ENCODE measurements at places on chromosomes 3 and 15.

DNA sequence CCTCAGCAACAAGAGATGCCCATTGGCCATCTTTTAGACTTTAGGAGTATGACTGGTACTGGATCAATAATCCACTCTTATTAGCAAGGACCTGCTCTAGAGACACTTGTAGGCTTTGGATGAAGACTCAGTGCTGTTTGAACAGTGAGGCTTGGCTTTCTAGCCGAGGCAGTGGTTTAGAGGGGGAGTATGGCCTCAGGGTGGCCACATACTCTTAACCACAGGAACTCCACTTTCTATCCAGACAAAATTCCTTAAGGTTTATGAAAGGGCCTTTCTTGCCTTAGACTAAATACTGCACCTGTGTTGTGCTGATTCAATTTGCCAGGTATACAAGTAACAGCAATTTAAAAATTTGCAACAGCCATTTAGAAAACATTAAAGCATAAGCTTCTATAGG, 1046.3 kb downstream of the DIPK2A start:
- no peak for DNase-seq

DNA sequence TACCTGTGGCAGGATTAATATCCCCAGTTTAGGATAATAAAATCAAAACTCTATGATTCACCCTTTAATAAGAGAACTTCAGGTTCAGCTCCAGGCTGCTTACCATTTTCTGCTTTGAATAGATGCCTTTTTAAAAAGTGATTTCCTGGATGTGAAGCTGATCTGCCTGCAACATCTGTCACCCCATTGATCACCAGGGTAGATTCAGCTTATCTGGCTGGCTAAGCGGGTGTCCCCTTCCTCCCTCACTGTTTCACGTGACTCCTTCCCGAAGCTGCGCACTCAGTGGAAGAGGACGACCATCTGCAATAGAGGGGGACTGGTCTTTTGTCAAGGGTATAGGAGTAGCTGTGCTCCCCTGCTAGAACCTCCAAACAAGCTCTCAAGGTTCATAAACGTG, 128.1 kb downstream of the IL1RAP start:
- no peak for DNase-seq

DNA sequence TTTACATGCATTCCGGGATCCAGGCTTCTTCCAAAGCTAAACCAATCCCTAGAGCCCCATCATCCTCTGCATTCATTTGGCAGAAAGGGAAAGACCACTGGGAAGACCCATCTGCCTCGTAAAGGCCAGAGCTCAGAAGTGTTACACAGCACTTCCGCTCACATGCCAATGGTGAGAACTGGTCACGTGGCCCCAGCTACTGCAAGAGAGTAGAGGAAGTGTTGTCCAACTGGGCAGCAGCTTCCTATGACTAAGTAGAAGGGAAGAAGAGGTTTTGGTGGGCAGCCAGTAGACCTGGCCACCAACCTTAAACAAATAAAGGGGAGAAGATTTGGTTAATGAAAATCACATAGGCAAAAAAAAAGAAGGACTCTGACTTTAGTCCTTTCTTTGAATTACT, 74.4 kb upstream of the PPP2R3A start:
- no peak for DNase-seq

- DNase-seq, result no peak
Observed at GRCh38 chr15:39921274-39921638, 1.2 kb upstream of the GPR176 start.

DNA sequence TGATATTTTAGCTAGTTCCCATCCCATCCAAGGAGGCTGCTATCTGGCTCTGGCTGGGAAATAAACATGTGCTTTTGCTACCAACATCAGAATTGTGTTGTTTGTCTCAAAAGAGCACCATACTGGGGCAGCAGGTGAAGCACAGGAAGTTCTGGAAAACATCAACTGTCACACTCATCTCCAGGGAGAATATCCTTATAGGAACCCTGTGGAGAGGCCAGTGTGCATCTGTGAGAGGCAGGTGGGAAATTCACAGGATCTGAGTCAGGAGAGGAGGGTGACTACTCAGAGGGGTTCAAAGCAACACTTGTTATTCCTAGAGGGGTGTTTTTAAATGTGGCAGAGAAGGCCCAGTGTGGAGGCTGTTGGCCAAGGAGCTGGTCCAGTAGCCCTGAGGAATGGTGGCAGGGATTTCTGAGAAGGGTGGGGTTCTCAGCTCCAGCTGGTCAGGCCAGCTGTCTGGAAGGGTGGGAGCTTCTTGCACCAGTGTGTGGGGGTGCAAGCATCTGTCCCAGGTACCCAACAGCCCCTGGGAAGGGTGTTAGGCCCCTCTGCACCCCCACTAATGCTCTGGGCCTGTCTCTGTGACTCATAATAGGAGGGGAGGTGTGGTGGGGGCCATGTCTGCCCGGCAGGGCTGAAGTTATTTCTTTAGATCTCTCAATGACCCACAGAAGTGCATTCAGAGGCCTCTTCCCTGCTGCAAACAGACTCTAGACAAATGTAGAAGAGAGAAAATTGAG, 28.7 kb downstream of the RPSA start:
- DNase-seq, result no peak

GRCh38 chr3:175102161-175102560, 243.0 kb downstream of the NAALADL2 start:
- no peak for DNase-seq

DNA sequence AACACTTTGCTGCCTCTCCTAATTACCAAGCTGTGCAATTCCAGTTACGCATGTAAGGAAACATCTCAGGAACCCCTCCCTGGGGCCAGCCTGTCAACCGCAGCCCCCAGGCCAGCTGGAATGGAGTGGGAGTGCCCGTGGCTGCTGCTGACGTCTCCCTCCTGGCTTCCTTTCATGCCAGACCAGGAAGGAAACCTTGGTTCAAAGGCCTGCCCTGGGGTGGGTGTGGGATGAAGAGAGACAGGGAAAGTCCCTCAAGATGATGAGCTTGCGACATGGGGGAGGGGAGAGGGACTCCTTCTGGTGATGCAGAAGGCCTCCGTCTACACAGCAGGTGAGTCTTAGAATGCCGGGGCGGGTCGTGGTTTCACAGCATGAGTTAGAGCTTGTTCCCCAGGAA, 11.4 kb upstream of the CYP11A1 start:
- no peak for DNase-seq

- DNase-seq, result no peak
Observed at GRCh38 chr3:156373654-156374053, 181.3 kb downstream of the SSR3 start.

GRCh38 chr3:137106612-137107240, 148.9 kb downstream of the IL20RB start:
- DNase-seq, result no peak

GRCh38 chr3:435161-435560, 238.6 kb downstream of the CHL1 start:
- no peak for DNase-seq

DNA sequence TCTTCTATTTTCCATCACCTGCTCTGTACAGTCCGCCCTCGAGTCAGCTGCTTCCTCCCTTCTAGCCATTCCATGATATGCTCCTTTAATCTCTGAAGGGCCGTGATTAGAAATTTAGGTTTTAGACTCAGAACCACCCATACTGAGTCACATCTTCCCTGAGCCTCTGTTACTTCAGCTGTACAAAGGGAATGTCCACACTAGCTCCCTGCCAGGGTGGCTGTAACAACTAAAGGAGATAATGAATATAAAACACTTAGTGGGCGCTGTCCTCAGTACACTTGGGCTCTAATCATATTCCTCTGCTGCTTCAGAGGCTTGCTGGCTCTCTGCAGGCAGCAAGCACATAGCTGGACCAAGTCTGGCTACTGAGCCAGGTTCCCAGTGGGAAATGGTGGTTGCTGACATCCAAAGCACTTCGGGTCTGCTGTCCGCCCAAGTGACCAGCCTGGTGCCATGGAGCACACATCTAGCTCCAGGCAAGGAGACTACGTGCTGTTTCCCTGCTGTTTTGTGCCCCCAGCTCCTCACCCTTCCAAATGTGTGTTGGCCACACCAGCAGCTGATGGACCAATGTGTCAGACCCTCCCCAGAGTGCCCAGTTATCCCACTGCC, 901 bp upstream of the CHST14 start:
- no peak for DNase-seq

DNA sequence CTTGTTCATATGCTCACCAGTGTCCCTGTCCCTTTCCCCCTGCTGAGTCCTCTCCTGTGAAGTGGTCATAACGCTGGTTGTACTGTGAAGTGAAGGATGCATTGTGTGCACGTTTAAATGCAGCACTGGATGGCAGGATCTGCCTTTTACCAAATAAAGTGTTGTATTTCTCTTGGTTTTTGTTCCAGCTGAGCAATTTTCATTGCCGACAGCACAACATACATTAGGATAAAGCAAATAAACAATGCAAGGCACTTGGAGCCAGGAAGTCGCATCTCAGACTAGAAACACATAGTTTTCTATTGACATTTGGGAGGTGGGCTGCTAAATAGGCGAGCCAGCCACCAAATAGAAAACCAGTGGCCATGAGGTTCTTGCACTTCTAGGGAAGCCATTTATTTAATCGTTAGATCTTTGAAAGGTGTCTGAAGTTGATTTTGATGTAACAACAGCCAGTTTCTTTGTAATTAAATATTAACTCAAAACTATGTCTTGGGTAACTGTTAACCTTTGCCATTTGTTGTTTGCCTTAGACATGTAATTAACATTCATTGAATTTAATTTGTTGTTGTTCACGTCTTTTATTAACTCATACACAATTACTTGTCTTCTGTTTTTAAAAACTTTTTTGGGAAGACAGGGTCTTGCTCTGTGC, 185.3 kb downstream of the FNDC3B start:
- no peak for DNase-seq

DNA sequence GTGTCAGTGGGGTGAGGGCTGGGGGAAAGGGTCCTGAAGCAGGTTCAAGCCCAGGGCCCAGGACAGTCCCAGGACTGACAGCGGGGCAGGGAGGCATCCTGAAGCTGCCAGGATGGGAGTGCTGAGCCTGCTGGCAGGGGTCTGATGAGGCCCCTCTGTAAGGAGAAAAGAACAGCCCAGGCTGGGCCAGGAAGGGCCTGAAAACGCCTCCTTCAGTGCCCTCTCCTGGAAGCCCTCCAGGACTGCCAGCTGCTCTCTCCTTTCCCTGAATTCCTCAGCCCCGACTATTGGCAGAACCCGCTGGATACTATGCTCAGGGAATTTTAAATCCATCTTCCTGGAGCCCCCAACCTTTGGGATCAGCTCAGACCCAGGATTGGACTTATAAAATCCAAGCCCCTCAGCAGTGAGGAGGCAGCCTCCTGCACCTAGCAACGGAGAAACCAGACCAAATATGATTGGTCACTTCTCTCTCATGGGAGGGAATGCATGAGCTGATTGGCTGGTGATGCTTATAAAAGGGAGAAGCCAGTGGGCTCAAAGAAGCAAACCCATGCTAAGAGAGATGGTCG, 203.5 kb upstream of the LINGO1 start:
- DNase-seq, result no peak

DNA sequence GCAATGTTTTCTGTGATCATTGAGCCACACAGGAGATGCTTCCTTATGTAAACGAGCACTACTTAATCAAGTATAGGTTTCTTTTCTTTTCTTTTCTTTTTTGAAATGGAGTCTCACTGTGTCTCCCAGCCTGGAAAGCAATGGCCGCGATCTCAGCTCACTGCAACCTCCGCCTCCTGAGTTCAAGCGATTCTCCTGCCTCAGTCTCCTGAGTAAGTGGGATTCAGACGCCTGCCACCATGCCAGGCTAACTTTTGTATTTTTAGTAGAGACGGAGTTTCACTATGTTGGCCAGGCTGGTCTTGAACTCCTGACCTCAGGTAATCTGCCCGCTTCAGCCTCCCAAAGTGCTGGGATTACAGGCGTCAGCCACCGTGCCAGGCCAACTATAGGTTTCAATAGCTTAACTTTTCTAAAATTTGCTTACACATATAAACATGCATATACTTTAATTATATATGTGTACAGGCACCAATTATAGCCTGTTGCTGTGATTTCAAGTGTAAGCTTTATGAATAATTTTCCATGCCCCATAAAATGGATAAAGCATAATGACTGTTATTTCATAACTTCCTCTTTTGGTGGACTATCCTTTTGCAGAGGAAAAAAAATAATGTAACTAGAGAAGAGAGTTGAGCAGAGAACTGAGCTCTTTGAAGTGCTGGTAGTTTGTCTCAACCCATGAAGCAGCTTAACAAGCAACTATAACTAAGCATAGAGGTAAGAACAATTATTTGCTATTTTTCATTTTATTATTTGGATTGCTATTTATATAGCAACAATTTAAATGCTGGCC, 24.8 kb upstream of the MBNL1 start:
- DNase-seq, result no peak

DNA sequence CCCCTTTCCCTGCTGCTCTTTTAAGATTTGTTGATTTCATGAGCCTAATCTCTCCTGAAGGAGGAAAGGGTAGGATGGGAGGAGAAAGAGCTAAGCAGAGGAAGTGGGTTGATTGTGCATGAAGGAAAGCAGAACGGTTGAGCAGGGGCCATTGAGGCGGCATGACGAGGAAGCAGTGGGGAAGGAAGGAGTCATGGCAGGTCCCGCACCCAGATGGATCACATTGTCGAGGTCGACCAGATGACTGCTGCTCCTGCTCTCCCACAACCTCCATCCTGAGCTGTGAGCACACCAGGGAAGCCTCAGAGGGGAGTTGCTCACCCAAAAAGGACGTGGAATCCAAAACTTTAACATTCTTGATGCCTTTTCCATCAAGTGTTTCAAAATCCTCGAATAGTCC, 42.8 kb downstream of the ABTB1 start:
- no peak for DNase-seq

- no peak for DNase-seq
Observed at GRCh38 chr3:105676621-105677300, 192.1 kb downstream of the CBLB start.

DNA sequence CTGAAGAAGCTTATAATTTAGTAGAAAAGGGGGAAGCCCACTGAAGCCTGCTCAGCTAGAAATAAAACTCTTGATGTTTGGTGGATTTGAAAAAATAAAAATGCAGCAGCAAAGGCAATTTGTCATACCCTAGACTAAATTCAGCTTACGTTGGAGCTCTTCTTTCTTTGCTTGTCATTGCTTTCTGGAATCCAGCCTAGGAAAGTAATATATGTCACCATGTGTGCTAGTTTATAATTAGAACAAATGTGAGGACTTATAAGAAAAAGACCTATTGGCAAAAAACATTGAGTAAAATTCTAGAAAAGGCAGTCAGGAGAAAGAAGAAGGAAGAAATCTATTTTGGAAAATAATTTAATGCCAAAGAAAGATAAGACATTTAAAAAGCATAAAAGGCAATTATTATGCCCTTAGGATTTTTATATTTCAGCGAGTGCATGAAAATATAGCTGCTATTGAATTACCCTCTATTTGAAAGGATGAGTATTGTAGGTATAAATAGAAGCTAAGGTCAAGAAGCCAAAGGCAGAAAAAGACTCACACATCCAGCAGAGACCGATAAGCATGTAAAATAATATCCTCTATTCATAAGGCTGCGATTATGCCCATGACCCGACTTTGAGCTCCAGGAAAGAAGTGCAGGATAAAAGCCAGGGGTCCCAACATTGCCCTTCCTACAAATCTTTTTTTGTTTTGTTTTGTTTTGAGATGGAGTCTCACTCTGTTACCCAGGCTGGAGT, 10.6 kb upstream of the BTBD1 start:
- DNase-seq, result no peak

GRCh38 chr3:197728487-197728886, 8.2 kb downstream of the RUBCN start:
- no peak for DNase-seq

GRCh38 chr15:43872416-43873020, 45.7 kb downstream of the WDR76 start:
- DNase-seq, result peak; percentile 40

- no peak for DNase-seq
Observed at GRCh38 chr15:90104551-90104950, 2.3 kb upstream of the IDH2 start.

- DNase-seq, result no peak
Observed at GRCh38 chr15:95765161-95765560, 565.3 kb upstream of the NR2F2 start.
